ENCODE measurements at places on chromosomes 1 and 21.

GRCh38 chr1:206923009-206923960 lies 1.5 kb upstream of the FCMR start:
- no peak overlapping the region for H3K4me3 ChIP-seq
- no peaks in the 10 kb centered on the region for H3K36me3 ChIP-seq
- H3K4me1 ChIP-seq, result peaks cover 15% of the 10 kb centered on the region
- H3K27me3 ChIP-seq, result no peaks in the 10 kb centered on the region

DNA sequence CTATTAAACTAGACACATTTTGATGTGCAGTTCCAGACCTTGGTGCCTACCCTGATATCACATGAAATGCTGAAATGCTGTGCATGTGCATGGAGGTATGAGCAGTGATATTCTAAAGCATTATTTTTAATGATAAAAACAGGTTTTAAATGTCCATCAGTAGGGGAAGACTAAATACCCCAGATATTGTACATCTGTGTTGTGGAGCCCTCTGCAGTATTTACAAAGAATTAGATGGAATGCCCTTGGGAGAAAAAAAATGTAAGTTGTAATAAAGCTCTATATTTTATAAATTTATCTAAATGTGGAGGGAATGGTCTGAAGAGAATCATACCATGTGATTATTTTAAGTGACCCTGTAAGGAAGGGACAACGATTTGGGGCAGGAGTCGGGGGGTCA lies 39.1 kb upstream of the IGSF5 start:
- H3K36me3 ChIP-seq, result no peaks in the 10 kb centered on the region
- H3K27me3 ChIP-seq, result no peaks in the 10 kb centered on the region
- DNase-seq, result peak; percentile 44
- H3K27ac ChIP-seq, result no peak overlapping the region
- no peaks in the 10 kb centered on the region for H3K4me1 ChIP-seq

- no peaks in the 10 kb centered on the region for H3K4me1 ChIP-seq
- no peak overlapping the region for H3K4me3 ChIP-seq
- DNase-seq, result no peak
- no peak overlapping the region for H3K27ac ChIP-seq
Observed at GRCh38 chr1:7457811-7458210, 313.3 kb upstream of the VAMP3 start.

DNA sequence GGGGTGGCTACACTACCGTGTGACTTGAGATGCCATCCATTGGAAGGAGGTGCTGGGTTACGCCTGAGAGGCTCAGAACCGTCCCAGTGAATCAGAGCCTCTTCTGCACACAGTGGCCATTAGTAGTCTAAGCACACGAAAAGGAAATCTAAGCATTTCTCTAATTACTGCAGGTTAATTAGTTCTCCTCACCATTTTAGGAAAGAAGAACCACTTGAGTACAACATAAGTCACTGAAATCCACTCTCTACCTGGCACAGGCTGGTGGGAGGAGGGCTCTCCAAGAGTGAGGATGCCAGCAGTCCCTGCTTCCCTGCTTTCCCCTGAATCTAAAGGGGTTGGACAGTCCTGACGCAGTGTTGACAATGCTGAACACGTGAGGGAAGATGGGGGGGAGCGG lies 606.3 kb downstream of the NPHP4 start:
- no peaks in the 10 kb centered on the region for H3K4me1 ChIP-seq
- H3K27ac ChIP-seq, result no peak overlapping the region
- H3K36me3 ChIP-seq, result no peaks in the 10 kb centered on the region
- no peak for DNase-seq
- peaks cover 20% of the 10 kb centered on the region for H3K27me3 ChIP-seq

DNA sequence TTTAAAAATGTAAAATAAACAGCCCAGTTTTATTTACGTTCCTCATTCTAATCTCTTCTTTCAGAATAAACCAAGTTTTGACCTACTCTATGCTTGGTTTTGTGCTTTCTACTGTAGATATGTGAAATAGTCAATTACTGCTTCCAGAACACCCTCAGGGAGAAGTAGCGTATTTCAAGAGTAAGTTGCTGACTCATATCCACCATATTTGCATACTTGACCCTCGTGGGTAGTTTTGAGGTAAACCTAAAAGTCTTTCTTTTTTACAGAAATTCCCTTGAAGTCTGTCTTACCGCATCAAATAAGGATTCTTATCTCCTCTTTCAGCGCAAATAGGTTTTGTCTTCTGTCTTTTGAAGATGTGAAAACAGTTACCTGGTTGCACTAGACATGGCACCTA lies 1.4 kb upstream of the OR2L3 start:
- H3K27me3 ChIP-seq, result no peaks in the 10 kb centered on the region
- no peak for DNase-seq
- H3K4me3 ChIP-seq, result no peak overlapping the region
- no peak overlapping the region for H3K27ac ChIP-seq
- no peaks in the 10 kb centered on the region for H3K4me1 ChIP-seq

GRCh38 chr1:204384636-204385352 lies 25.1 kb upstream of the PLEKHA6 start:
- H3K27me3 ChIP-seq, result no peaks in the 10 kb centered on the region
- H3K4me3 ChIP-seq, result no peak overlapping the region
- peak; percentile 71 for DNase-seq
- no peaks in the 10 kb centered on the region for H3K36me3 ChIP-seq

DNA sequence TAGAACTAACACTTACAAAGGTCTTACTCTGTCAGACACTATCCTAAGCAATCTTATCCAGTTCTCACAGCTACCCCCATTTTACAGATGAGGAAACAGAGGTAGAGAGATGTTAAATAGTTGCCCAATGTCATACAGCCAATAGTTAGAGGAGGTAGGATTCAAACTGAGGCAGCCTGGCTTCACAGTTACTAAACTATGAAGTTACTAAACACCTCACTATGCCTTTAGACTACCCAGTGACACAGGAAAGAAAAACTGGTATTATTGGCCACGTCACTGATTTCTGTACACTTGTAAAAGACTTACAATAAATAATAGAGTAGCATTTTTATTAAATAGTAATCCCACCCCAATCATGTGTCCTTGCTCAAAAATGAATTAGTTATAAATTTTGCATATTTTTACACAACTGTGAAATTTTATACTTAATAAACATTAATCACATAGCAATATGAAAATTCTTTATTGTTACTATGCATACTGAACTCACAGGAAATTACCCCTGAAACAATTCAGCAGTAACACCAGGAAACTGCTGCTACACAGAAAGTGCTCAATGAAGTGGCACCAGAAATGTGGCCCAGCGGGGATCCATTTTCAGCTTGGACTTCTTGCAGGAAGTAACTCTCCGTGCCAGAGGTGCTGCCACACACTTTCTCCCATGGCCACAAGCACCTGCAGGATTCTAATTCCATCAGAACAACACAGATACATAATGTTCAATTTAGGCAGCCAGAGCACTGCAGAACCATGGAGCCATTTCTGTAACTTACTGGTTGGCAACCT lies 69.4 kb downstream of the VAV3 start:
- H3K4me3 ChIP-seq, result no peak overlapping the region
- no peaks in the 10 kb centered on the region for H3K36me3 ChIP-seq
- DNase-seq, result no peak
- no peak overlapping the region for H3K27ac ChIP-seq
- H3K4me1 ChIP-seq, result no peaks in the 10 kb centered on the region

GRCh38 chr1:208410409-208410808 lies 166.2 kb upstream of the PLXNA2 start:
- no peak for DNase-seq
- H3K27ac ChIP-seq, result no peak overlapping the region
- no peaks in the 10 kb centered on the region for H3K27me3 ChIP-seq
- no peaks in the 10 kb centered on the region for H3K4me1 ChIP-seq

GRCh38 chr1:242008826-242009495 lies 10.1 kb upstream of the MAP1LC3C start:
- no peaks in the 10 kb centered on the region for H3K36me3 ChIP-seq
- no peak for DNase-seq
- no peaks in the 10 kb centered on the region for H3K27me3 ChIP-seq
- no peak overlapping the region for H3K27ac ChIP-seq
- H3K4me3 ChIP-seq, result no peak overlapping the region
- peaks cover 10% of the 10 kb centered on the region for H3K4me1 ChIP-seq

- H3K4me1 ChIP-seq, result no peaks in the 10 kb centered on the region
- H3K36me3 ChIP-seq, result no peaks in the 10 kb centered on the region
- no peak for DNase-seq
- peaks cover 53% of the 10 kb centered on the region for H3K27me3 ChIP-seq
Observed at GRCh38 chr1:30637183-30637980, 86.0 kb downstream of the MATN1 start.

DNA sequence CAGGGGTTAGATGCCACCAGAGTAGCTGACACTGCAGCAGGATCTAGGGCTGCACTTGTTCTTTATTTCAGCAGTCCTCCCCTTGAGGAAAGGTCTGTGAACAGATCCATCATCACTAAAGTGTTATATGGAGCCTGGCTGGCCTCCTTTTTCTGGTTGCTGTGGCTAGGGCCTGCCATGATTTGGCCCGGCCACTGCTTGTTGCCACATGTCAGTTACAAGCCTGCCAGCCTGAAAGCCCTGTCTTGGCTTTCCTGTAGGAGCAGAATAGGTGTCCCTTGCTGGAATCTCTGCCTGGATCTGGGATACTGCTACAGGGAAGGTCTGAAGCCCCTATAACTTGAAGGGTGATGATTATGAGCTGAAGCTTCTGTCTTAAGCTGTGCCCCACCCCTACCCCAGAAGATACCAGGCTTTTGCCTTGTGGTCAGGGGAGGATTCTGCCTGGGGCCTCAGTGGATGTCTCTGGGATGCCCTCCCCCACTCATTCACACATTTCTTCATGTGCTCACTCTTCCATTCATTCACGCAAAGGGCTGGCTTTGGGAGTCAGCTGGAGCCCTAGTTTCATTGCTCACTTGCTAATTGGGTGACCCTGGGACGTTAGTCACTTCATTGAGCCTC lies 64.7 kb downstream of the NDUFS5 start:
- H3K27ac ChIP-seq, result no peak overlapping the region
- DNase-seq, result no peak
- no peaks in the 10 kb centered on the region for H3K27me3 ChIP-seq
- no peak overlapping the region for H3K4me3 ChIP-seq

DNA sequence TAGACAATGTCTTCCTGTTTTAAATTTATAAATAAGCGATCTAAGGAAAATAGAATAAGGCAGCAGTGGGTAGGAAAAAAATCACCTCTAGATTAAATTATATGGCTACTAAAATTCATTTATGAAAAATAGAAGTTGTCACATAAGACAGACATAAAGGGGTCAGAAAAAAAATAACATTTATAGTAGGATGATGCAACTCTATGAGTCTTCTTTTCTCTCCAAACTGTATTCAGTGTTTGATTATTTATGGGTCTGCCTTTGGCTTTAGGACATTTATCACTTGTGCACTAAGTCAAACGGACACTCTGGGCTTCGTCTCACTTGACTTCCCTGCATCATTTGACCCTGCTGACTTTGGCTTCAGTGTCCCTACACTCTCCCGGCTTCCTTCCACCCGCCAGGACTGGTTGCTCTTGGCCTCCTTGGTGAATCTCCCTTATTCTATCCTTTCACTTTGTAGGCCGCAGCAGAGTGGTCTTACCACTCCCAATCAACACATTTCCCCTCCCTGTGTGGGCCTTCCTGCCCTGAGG lies 47.0 kb upstream of the DESI2 start:
- H3K4me3 ChIP-seq, result no peak overlapping the region
- H3K4me1 ChIP-seq, result no peaks in the 10 kb centered on the region
- no peak for DNase-seq

DNA sequence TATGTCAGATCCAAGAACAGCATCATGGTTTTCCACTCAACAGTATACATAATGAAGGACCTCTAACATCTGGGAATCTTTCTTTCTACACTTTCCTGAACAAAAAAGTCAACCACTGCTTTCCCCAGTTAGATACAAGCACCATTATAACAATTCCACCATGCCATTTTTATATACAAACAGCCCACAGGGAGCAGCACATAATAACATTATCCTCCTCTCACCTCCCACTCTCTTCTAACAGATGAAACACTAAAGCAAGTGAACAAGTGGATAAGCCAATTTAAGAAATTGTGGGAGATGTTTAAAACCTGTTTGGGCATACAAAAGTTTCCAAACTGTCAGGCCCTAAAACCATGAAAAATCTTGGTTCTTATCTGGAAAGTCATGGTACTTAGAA lies 29.4 kb upstream of the PRRC2C start:
- H3K4me3 ChIP-seq, result no peak overlapping the region
- DNase-seq, result no peak
- H3K27ac ChIP-seq, result no peak overlapping the region
- no peaks in the 10 kb centered on the region for H3K36me3 ChIP-seq
- no peaks in the 10 kb centered on the region for H3K27me3 ChIP-seq
- H3K4me1 ChIP-seq, result peaks cover 14% of the 10 kb centered on the region

DNA sequence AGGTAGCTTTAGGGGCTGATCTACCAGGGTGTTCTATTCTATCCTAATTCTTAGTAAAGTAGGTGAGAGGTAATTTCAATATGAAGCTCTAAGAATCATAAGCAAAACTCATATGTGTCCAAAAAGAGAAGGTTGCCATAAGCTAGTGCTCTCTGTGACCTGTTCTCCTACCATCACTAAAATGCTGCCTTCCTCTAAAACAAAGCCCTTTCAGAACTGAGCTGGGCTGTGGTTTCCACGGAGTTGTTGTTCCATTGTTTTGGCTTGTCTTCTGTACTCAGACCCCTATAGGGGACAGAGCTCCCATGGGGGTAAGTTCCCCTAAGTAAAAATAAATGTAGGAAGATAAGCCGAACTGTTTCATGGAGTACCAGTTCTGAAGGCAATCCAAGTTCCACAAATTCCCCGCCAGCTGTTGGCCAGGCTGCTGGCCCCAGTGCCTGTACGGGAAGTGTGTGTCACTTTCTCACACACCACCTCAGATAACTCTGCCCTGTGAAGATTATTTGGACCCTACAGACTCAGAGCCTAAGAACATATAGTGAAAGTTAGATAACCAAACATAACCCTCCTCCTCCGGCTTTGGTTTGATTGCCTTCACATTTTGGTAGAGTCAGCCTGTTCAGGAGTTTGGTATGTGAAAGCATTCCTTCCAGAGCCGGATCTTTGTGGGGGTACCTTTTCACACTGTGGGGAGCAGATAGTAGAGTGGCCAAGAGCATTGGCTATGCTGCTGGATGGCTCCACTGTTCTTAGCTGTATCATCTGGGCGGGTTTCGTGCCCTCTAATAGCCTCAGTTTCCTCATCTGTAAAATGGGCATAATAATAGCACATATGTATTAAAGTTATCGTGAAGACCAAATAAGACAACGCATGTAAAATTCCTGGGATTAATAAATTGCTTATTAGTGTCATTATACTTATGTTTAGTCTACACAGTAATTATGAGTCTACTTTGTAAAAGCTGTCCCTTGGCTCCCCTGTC lies 10.8 kb downstream of the DPT start:
- peaks cover 20% of the 10 kb centered on the region for H3K4me1 ChIP-seq
- H3K36me3 ChIP-seq, result no peaks in the 10 kb centered on the region
- H3K27ac ChIP-seq, result peak overlapping the region; percentile 38
- H3K4me3 ChIP-seq, result no peak overlapping the region

- H3K4me1 ChIP-seq, result peaks cover 45% of the 10 kb centered on the region
- H3K27ac ChIP-seq, result peak overlapping the region; percentile 71
- no peaks in the 10 kb centered on the region for H3K27me3 ChIP-seq
- no peak overlapping the region for H3K4me3 ChIP-seq
Observed at GRCh38 chr1:49465486-49466185, 558.1 kb downstream of the AGBL4 start.

GRCh38 chr1:36759355-36759754 lies 275.0 kb downstream of the GRIK3 start:
- no peak overlapping the region for H3K27ac ChIP-seq
- H3K4me3 ChIP-seq, result no peak overlapping the region
- no peaks in the 10 kb centered on the region for H3K27me3 ChIP-seq
- 0 out of 2 replicates have a peak, but pooled peaks cover 6% of the 10 kb centered on the region for H3K4me1 ChIP-seq

GRCh38 chr1:226405411-226405988 lies 2.4 kb downstream of the PARP1 start:
- H3K27ac ChIP-seq, result no peak overlapping the region
- H3K4me3 ChIP-seq, result peak overlapping the region; percentile 79
- peaks cover 35% of the 10 kb centered on the region for H3K4me1 ChIP-seq
- H3K27me3 ChIP-seq, result no peaks in the 10 kb centered on the region

All from PC-3 (cell line).